ENCODE measurements at places on chromosomes 12 and 14.
A peak's percentile ranks its signal among the peaks of the same experiment; 100 is the strongest.

GRCh38 chr12:120238839-120239445 lies 26.6 kb downstream of the PXN start:
- H3K4me3 ChIP-seq = no peak overlapping the region
- no peak for DNase-seq
- H3K27me3 ChIP-seq = no peaks in the 10 kb centered on the region
- H3K4me1 ChIP-seq = peaks cover 54% of the 10 kb centered on the region
- no peaks in the 10 kb centered on the region for H3K36me3 ChIP-seq
- H3K27ac ChIP-seq = no peak overlapping the region

DNA sequence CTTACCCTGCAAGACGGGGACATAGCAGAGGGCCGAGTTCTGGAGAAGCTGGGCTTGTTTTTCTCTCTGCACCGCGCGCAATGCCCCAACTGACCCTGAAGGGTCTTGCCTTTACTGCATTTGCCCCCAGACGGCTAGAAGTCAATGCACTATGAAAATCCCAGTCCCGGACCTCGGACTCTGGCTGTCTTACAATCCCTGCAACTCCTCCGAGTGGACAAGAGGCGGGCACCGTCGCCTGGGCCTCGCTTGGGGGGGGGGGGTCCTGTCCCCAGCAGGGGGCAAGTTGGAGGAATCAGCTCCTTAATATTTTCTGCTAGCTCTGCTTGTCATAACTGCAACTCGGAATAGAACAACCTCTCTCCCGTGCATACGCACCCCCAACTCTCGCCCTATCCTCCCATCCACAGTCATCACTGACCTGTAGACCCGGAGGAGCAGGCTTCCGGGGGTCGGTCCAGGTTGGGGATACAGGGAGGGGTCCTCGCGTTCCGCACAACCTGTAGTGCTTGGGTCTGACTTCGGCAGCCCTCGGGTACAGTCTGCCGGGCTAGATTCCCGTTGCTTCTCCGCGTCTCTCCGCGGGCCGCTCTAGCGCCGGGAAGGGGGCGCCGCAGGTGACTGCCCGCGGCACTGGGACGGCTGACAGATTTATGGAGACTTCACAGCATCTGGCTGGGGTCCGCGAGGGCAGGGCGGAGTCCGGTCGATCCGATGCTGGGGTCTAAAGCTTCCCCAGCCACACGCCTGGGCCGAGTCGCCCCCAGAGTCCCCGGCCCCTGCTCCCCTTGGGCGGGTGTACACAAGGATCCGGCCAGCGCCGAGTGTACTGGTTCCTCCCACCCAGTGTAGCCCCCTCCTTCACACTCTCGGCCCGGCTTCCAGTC lies 3.3 kb upstream of the PAX9 start:
- DNase-seq = no peak
- peaks cover 13% of the 10 kb centered on the region for H3K36me3 ChIP-seq
- peaks cover 41% of the 10 kb centered on the region for H3K4me1 ChIP-seq
- no peak overlapping the region for H3K27ac ChIP-seq
- no peak overlapping the region for H3K4me3 ChIP-seq

DNA sequence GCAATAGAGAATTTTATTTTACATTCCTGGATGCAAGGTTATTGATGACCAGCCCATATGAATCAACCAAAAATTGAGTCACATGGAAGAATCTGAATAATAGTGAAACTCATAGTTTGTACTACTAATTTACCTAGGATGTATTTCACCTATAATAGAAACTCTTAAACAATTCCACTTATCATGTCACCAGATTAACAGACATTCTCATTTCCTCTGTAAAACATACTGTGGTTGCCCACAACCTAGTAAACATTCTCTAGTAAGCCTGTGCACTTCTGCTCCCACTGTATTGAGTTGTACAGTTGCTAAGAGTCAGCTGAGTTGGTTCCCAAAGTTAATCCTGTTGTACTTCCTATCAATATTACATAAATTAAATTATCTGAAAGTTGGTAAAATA lies 196.6 kb upstream of the TMTC1 start:
- no peaks in the 10 kb centered on the region for H3K36me3 ChIP-seq
- no peaks in the 10 kb centered on the region for H3K27me3 ChIP-seq
- H3K4me3 ChIP-seq = no peak overlapping the region
- H3K27ac ChIP-seq = no peak overlapping the region
- DNase-seq = no peak
- no peaks in the 10 kb centered on the region for H3K4me1 ChIP-seq

- H3K27me3 ChIP-seq = peaks cover 72% of the 10 kb centered on the region
- no peak overlapping the region for H3K27ac ChIP-seq
- DNase-seq = no peak
- no peak overlapping the region for H3K4me3 ChIP-seq
- H3K36me3 ChIP-seq = no peaks in the 10 kb centered on the region
- H3K4me1 ChIP-seq = peaks cover 15% of the 10 kb centered on the region
These were observed 3.3 kb upstream of the BHLHE41 start for GRCh38 chr12:26128168-26128567.

DNA sequence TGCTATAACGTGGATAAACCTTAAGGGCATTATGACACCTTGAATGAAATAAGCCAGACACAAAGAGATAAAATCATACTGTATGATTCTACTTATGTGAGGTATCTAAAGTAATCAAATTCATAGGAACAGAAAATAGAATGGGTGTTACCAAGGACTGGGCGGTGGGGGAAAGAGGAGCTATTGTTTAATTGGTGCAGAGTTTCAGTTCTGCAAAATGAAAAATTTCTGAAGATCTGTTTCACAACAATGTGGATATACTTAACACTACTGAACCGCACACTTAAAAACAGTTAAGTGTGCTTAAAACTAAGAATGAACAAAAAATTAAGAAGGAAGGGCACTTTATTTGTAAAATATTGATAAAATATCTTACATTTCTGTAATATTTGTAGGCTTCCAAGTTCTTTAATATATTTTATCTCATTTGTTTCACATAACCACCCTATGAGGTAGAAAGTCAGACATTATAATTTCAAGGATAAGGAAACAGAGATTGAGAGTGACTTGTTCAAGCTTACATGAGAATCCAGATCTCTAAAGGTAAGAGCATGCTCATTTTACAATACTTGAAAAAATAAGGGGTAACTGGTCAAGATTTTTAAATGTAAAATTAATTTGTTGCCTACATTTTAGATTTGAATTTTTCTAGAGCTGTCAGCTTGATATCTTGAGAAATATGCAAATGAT lies 14.9 kb downstream of the LTA4H start:
- no peaks in the 10 kb centered on the region for H3K27me3 ChIP-seq
- H3K4me1 ChIP-seq = peaks cover 3% of the 10 kb centered on the region
- H3K36me3 ChIP-seq = peaks cover 15% of the 10 kb centered on the region
- no peak overlapping the region for H3K27ac ChIP-seq
- no peak overlapping the region for H3K4me3 ChIP-seq

DNA sequence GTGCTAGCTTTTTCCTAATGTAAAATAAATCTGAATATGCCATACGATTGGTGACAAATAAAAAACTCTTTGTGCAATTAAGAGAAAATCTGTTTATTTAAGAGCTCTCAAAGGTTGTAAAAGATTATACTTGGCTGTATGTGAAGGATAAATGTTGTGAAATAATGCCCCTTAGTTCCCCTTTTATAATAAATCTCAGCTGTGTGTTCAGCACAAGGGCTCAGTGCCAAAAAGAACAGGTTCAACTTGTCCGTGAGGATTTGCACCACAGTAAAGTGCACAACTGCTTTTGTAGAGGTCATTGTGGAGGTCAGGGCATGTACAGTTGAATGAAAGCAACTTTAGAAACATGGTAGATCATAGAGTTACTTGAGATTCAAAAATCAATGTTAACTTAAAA lies 118.6 kb downstream of the TRMT5 start:
- H3K27ac ChIP-seq = no peak overlapping the region
- H3K27me3 ChIP-seq = no peaks in the 10 kb centered on the region
- H3K36me3 ChIP-seq = peaks cover 11% of the 10 kb centered on the region
- no peak for DNase-seq
- peaks cover 8% of the 10 kb centered on the region for H3K4me1 ChIP-seq

DNA sequence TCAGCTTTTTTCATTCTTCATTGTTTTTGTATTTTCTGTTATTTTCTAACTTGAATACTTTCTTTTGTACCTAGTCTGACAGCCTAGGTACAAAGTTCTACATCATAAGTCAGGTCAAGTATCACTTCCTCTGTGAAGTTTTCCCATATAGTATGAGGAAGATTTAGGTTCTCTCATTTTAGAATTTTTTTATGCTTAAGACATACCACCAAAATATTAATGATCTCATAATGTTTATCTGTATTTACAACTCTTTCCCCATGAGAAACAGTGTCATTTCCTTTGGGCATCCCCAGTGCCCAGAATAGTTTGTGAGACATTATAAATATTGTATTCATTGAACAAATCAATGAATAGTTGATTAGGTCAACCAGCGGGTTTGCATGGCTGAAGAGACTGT lies 3.1 kb upstream of the ATF7IP start:
- no peak for DNase-seq
- H3K4me1 ChIP-seq = peaks cover 21% of the 10 kb centered on the region
- peak overlapping the region; percentile 60 for H3K27ac ChIP-seq
- peaks cover 13% of the 10 kb centered on the region for H3K36me3 ChIP-seq

DNA sequence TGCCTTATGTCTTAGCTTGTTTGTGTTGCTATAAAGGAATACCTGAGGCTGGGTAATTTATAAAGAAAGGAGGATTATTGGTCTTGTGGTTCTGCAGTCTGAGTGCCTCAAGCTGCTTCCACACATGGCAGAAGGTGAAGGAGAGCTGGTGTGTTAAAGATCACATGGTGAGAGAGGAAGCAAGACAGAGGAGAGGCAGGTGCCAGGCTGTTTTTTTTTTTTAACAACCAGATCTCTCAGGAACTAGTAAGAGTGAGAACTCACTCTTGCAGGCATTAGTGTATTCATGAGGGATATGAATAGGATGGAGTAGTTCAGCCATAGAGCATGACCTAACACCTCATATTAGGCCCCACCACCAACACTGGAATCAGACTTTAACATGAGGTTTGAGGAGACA lies 123.4 kb downstream of the CMAS start:
- peaks cover 12% of the 10 kb centered on the region for H3K4me1 ChIP-seq
- H3K4me3 ChIP-seq = no peak overlapping the region
- DNase-seq = no peak

DNA sequence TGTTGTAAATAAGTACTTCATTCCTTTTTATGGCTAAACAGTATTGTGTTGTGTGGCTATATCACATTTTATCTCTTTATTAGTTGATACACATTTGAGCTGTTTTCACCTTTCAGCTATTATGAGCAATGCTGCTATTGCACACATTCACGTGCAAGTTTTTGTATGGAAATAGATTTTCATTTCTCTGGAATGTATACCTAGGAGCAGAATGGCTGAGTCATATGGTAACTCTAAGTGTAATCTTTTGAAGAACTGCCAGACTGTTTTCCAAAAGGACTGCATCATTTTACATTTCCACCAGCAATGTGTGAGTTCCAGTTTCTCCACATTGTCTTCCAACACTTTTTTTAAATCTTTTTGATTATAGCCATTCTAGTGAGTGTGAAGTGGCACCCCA lies 134.0 kb downstream of the SRGAP1 start:
- H3K27me3 ChIP-seq = peaks cover 6% of the 10 kb centered on the region
- H3K27ac ChIP-seq = no peak overlapping the region
- no peaks in the 10 kb centered on the region for H3K4me1 ChIP-seq
- no peaks in the 10 kb centered on the region for H3K36me3 ChIP-seq
- no peak overlapping the region for H3K4me3 ChIP-seq
- no peak for DNase-seq

GRCh38 chr12:58161773-58162172 lies 220.4 kb downstream of the ATP23 start:
- no peaks in the 10 kb centered on the region for H3K4me1 ChIP-seq
- H3K4me3 ChIP-seq = no peak overlapping the region
- no peak overlapping the region for H3K27ac ChIP-seq
- DNase-seq = no peak
- no peaks in the 10 kb centered on the region for H3K36me3 ChIP-seq
- peaks cover 4% of the 10 kb centered on the region for H3K27me3 ChIP-seq

GRCh38 chr12:29320295-29321085 lies 60.5 kb downstream of the ERGIC2 start:
- peaks cover 16% of the 10 kb centered on the region for H3K4me1 ChIP-seq
- no peaks in the 10 kb centered on the region for H3K27me3 ChIP-seq
- no peak overlapping the region for H3K27ac ChIP-seq

DNA sequence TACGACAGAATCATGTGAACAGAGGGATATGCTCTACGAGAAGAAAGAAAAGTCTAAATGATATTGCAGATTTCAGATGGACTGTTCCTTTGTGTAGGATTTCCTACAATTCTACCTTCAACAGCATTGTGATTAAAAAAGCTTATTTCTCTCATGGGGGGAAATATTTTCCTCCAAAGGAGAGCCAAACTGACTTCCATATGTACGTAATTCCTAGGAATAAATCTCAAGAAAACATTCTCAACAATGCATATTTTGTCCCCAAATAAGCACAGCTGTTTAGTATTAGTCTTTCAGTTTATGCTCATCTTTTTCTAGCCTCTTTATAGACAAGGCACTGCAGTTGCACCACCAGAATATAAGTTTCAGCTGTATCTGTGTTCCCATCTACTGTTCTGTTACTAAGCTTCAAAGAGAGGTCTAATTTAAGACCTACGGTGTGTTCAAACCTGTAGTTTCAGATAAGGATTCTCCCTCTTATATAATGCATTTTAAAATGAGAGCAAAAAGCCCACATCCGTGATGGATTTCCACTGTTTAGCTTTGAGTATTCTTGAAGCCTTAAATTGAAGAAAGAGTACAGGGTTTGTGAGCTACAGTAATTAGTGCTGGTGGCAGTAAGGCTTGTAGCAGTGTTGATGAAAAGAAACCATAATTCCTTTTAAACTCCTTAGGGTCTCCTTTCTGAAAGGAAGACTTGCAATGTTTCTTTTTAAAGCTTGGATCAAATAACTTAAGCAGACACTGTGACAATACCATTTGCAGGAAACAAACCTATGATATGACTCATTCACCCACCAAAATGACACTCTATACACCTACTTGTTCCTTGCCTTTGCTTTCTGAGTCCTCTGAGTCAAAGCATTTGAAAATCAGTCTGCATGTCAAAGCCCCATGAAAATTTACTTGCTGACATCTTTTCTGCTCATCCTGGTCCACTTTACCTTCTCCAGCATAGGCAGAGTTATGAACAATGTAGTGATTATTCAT lies 754.1 kb downstream of the NOVA1 start:
- H3K4me3 ChIP-seq = no peak overlapping the region
- H3K27ac ChIP-seq = no peak overlapping the region
- H3K36me3 ChIP-seq = no peaks in the 10 kb centered on the region
- no peaks in the 10 kb centered on the region for H3K4me1 ChIP-seq
- no peak for DNase-seq

DNA sequence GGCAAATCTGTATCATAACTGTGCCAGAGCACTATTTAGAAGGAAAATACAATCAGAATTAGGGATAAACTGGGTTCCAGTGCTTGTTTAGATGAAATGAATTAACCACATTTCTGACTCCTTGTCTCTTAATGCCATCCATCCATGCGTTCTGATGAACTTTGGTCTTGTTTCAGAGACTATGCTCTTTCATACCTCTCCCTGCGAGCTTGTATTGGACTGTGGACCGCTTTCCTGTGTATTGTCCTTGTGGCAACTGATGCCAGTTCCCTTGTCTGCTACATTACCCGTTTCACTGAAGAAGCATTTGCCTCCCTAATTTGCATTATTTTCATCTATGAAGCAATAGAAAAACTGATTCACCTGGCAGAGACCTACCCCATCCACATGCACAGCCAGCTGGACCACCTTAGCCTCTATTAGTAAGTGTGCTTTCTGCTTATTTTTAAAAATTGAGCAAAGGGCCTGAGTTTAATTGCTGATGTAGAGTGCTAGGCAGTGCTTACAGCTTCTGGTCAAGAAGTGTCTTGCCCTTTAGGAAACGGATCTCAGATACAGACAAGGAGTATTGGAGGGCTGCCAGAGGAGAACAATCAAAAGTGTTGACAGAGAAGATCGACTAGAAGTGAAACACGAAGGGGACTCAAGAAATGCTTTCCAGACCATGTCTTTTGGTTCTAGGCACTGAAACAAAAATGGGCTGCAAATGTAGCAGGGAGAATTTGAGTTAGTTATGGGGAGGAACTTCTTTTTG lies 46.7 kb downstream of the SLC4A8 start:
- H3K4me1 ChIP-seq = no peaks in the 10 kb centered on the region
- peaks cover 2% of the 10 kb centered on the region for H3K36me3 ChIP-seq
- no peak for DNase-seq
- H3K4me3 ChIP-seq = no peak overlapping the region

All from activated naive CD8-positive, alpha-beta T cell treated with anti-CD3 and anti-CD28 coated beads for 36 hours (primary cell).